ENCODE measurements at places on chromosomes 12 and 14.

DNA sequence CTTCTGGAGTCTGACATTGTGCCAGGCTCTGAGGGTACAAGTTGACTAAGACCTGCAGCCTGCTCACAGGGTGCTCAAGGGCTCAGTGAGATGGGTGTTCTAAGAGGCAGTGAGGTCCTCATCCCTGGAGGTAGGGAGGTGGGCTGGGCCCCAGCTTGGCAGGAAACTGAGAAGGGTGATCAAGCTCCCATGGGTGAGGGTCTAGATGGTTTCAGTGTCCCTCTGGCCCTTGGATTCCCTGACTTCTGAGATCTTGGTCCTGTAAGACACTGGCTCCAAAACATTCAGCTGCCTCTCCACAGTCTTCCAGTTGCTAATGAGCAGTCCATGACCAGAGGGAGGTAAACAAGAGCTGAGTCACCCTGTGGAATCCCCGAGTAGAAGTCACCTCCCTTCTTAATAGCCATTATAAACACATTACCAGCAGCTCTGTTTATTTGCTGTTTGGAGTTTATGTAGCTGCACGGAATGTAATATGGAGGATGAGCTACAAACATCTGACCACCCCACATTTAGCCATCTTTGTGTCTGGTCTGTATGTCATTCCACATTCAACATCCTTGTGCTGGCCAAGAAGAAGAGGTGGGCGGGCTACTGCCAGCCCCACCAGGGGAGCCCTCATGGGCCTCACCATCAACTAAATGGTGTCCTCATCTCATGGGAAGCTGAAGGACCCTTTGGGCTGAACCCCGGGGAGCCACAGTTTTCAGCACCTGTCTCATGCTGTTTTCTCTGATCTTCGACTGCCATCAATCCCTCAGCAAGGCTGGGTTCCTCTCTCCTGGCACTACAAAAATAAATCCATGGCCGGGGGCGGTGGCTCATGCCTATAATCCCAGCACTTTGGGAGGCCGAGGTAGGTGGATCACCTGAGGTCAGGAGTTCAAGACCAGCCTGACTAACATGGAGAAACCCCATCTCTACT lies 37.2 kb upstream of the BDKRB2 start:
- DNase-seq, result peak; percentile 78

- no peak for DNase-seq
Observed at GRCh38 chr12:94670075-94670474, 19.7 kb upstream of the TMCC3 start.

DNA sequence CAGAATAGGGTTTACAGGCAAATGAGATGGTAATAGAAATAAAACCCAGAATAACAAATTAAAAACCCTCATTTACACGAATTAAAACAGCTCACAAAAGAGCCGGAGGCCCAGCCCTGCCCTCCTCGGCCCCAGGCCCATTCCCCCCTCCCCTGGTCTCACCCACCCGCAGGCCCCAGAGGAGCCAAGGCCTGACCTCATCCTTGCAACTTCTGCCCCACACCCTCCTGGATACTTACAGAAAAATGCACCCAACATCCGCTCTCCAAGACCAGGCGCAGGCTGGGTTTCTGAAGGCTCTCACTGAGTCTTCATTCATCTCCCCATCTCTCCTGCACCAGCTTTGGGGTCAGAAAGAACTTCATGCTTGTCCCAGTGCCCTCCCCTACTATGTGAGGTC lies 16.2 kb upstream of the VSX2 start:
- DNase-seq, result no peak

DNA sequence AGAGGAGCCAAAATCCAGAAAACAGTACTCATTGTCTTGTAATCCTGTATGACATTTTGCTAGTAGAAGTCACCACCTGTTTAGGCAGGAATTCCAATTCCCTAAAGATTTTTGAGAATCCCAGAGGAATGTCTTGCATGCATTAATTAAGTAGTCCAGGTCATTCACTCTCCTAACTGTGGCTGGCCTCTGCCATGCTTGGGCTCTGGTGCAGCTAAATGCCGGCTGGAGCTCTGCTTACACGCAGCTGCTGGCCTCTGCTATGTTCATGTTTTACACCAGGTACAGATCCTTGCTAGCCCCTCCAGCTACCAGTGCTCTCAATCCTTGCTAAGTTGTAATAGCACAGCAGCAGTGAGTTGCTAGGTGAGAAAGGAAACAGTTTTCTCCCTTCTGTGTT lies 16.3 kb upstream of the HIF1A start:
- no peak for DNase-seq

DNA sequence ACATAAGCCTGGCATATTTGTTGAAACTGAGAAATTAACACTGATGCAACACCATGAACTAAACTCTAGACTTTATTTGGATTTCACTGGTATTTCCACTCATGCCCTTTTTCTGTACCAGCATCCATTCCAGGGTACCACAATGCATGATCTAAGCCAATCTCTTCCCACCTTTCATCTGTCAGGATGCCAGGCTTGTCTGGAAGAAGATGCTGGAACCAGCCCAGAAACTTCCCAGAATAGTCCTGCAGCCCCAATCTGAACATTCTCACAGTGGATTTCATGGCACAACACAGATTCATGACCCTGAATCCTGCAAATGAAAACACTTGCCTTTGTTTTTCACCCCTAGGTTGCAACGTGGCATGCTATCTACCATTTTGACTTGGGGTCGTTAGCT lies 189.3 kb upstream of the LHX5 start:
- no peak for DNase-seq
